ENCODE measurements at places on chromosomes 11 and 22.

DNA sequence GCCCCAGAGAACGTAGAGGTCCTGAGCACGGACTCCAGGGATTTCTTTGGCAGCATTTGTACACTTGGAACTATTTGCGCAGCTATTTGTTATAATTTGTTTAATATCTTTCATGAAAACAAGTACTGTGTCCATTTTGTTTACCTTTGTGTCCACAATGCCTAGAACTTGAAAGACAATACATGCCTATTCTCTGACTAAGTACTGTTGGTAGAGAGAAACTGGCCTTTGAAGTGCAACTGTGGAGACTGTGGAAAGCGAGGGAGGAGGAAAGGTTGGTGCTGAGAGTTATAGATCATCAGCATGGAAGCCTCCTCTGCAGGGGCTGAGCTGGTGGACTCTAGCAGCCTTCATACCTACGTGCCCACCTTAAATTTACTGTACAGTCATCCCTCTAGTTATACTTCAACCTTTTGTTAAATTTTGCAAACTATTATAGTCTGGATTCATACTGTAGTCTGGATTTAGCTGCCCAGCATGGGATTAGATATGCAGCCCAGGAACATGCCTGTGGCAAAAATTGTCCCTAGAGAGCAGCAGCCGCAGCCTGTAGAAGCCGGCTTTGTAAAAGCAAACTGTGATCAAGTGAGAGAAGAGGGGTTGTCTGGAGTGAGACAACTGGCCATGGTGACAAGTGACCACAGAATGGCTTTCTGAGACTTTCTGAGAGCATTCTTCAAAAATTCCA is 24.2 kb upstream of the YAP1 start:
- DNase-seq = no peak

- DNase-seq = no peak
Observed at GRCh38 chr11:60316317-60316716, 10.7 kb upstream of the MS4A6E start.

DNA sequence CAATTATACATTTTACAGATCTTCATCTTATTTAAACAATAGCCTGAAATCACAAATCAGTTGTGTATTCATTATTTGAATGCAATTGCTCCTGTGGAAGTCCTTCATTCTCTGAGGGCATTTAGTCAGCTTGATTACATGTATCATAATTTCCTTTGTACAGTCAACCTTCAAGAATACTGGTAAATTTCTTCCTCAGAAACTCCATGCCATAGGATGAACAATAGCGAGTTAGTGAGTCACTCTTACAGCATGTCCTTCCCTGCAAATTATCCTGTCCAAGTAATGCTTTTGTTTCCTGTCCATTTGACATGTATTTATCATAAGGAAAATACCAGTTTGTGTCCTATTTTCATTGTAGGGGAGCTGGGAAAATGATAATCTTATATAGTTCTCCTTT is 3.8 kb downstream of the OR10S1 start:
- DNase-seq = no peak

DNA sequence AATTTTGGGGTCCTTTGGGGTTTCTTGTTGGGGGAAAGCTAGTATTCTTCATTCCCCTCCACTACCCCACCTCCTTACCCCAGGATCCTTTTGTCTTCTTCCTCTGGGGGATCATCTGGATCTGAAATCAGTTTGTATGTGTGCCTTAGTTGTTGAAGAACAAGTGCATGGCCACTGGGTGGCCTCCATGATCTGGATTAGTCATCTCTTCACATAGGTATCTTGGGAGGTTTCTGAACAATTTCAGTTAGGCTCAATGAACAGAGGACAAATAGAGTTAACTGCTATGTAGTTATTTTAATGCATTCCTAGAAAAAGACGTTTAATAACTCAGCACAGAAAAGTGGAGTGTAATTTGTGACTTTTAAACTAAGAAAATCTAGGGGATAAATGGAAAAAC is 7.1 kb upstream of the VWA5A start:
- no peak for DNase-seq

DNA sequence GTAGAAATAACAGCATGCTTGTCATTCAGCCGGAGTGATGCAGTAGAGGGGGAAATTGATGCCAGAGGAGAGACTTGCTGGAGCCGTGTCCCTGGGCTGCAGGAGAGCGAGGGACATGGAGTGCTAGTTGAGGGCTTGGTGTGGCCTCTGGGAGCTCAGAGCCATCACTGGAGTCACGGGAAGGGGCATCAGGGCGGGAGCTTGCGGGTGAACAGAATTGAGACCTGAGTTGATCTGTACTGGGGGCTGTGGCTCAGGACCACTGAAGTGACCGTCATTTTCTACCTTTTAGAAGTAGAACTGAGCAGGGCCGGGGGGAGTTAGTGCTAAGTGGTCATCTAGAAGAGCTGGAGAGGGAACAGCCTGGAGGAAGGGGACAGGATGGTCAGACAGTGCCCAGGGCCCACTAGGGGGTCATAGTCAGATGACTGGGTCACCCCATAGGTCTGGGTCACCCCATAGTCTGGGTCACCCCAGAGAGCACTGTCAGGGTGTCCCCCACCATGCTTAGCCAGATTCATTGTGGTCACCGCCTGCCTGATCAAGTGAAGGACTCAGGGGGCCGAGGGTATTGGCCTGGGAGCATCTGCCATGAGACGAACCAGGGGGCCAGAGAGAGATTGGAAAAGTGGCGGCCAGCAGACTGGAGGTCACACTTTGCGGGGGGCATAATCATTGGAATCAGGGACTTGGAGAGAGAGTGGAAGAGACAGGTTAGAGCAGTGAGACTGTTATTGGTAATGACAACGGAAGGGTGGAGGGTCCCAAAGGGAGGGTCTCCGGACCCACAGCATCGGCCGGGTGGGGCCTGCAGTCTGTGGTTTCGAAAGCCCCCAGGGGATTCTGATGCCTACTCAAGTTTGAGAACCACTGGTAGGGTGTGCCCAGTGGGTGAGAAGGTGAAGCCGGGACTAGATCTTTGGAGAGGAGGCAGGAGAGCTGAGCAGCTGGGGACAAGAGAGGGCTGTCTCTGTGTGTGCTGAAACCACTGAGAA is 15.2 kb downstream of the RIBC2 start:
- DNase-seq = peak; percentile 13

All from activated T-cell treated with anti-CD3 and anti-CD28 coated beads, Interleukin-2, amount 50 U/mL, for 1 hour (primary cell).